IMR-90 (cell line): ENCODE measurements at places on chromosomes 6 and 20. TPM values are rescaled to one million over a fixed set of nuclear protein-coding genes. Genes with fewer than 3 reads are reported as not detected.

BPIFA1 gene
- not detected in 2 replicates for polyA plus RNA-seq

CALHM4 gene
- 0.07 and 0.11 TPM in 2 replicates for polyA plus RNA-seq

DNA sequence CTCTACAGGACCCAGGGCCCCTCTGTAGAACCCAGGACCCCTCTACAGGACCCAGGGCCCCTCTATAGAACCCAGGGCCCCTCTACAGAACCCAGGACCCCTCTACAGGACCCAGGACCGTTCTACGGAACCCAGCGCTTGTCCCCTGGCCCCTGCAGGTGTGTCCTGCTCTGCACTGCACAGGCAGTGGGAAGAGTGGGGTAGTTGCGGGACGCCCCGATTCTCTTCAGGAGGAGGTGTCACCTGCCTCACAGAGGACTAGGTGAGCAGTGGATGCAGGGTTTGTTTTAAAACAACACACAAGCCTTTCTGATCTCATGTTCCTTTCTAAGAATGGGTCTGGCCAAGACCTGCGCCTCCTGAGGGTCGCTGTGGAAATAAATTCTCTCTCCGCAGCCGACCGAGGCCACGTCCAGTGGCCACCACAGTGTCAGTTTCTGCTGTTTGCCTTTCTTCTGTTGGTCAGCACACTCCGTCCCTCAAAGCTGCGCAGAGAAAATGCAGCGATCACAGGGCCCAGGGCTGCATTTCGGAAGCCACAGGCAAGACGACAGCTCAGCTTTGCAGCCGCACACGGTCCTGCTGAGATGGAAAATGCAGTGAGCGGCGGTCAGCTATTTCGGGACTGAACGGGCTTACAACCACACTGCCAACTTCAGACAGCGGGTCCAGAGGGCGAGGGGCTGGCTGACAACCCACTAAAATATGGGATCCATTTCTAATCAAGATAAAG is 135.2 kb downstream of the DLL1 start:
- DNase-seq: no peak
- H3K4me1 ChIP-seq: no peaks in the 10 kb centered on the region
- H3K4me3 ChIP-seq: no peak overlapping the region
- H3K36me3 ChIP-seq: no peaks in the 10 kb centered on the region

DNA sequence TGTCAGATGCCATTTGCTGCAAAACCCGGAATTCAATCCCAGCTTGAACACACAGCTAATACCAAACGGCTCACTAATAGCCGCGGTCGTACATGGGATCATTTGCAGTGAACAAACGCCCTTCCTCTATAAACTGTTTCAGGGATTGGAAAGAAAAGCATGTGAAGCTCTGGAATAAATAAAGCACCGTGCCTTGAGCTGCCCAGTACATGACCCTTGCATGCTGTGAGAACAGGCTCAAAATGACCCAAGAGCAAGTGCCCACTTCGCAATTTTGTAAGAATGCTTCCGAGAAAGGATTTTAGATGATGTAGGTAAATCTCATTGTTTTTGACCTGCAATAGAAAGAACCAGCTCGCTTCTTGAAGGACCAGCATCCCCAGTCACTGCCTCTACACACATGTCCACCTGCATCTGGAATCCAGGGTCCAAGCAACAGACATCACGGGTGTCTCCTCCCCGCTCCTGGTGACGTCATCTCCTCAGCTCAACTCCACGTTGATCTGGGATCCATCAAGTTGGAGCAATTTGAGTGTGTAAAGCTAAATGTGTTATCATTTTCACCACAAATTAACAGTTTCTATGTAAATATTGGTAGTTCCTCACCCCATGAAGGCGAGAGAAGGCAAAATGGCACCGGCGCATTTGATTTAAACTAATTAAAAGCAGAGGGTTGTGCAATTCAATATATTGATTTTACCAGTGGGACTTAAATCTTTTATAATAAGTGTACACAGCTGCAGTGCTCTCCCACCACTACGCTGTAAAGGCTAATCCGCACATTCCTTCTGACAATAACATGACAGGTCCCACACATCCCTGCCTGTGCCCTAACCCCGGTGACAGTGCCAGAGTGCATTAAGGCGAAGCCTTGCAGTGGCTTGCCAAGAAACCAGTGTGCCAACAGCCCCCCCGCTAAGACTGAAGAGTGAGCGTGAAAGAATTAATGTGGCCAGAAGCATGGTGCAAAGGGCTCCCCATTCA is 6.2 kb downstream of the BMP7 start:
- no peak overlapping the region for H3K27ac ChIP-seq
- peaks cover 51% of the 10 kb centered on the region for H3K27me3 ChIP-seq
- no peak overlapping the region for H3K4me3 ChIP-seq
- no peaks in the 10 kb centered on the region for H3K36me3 ChIP-seq
- H3K4me1 ChIP-seq: no peaks in the 10 kb centered on the region

GRCh38 chr20:46970937-46971630 is 76.4 kb downstream of the EYA2 start:
- H3K36me3 ChIP-seq: no peaks in the 10 kb centered on the region
- H3K27me3 ChIP-seq: no peaks in the 10 kb centered on the region
- H3K27ac ChIP-seq: no peak overlapping the region; the same call in 1 of the 2 replicates
- H3K4me1 ChIP-seq: no peaks in the 10 kb centered on the region
- no peak overlapping the region for H3K4me3 ChIP-seq

DNA sequence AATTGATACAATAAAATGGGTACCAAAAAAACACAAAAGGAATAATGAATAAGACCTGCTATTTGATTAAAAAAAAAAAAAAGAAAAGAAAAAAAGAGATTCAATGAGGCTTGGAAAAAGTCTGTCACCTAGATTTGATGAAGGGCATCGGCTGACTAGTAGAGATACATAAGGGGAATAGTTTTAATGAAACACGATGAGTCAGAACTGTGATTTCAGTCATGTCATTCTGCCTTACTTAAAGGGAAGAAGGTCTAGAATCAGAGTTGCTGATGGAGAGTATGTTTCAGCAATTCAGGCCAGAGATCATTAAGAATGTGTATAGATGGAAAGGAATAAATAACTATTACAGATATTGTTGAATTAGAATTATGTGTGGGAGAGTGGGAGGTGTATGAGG is 565.9 kb upstream of the RNF217 start:
- H3K27ac ChIP-seq: no peak overlapping the region
- no peak for DNase-seq
- no peaks in the 10 kb centered on the region for H3K36me3 ChIP-seq
- no peak overlapping the region for H3K4me3 ChIP-seq
